ENCODE measurements at places on chromosomes 5 and 9. TPM values are rescaled to one million over a fixed set of nuclear protein-coding genes. Genes with fewer than 3 reads are reported as not detected.

RAB24 gene
- 21.7 TPM for total RNA-seq

SUB1 gene
- 531 TPM for total RNA-seq

FABP6 gene
- not detected for total RNA-seq

MPDZ gene
- not detected for total RNA-seq

CD74 gene
- total RNA-seq: 251 TPM

GPR150 gene
- total RNA-seq: 0.50 TPM

C9orf40 gene
- total RNA-seq: 17.6 TPM

SHOC1 gene
- not detected for total RNA-seq

RARS1 gene
- 101 TPM for total RNA-seq

TRIP13 gene
- total RNA-seq: 32.4 TPM

ZFP62 gene
- total RNA-seq: 20.5 TPM

UNC13B gene
- total RNA-seq: 3.6 TPM

PPIC gene
- total RNA-seq: not detected

TAF1L gene
- total RNA-seq: 0.05 TPM

CCDC187 gene
- not detected for total RNA-seq

SMIM33 gene
- total RNA-seq: 1.5 TPM

ADAMTS16 gene
- not detected for total RNA-seq

Measured in activated CD4-positive, alpha-beta memory T cell treated with anti-CD3 and anti-CD28 coated beads for 36 hours (primary cell).